Hematopoietic multipotent progenitor cell treated with erythropoietin and hydrocortisone succinate and interleukin-3 and kit ligand, for 17 days (in vitro differentiated cells): ENCODE measurements at places on chromosomes 3 and 15.
A peak's percentile ranks its signal among the peaks of the same experiment; 100 is the strongest.

DNA sequence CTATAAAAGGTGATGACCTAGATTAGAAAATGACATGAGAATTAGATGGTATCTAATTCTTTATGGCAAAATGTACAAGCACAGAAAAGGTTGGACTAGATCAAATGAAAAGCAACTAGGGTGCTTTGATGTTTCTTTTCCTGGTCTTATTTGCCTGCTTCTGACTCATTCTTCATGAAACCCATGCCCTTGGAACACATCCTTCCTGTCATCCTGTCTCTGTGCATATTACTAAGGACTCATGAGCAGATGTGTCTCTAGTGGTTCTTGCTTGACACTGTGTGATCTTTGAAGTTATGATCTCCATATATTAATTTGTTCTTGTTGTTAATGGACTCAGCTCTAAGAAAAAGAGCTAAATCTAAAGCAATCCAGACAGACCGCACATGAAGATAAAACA, 314.0 kb downstream of the ERC2 start:
- no peak for DNase-seq

- no peak for DNase-seq
These were observed 68.2 kb downstream of the RAB11A start for GRCh38 chr15:65937476-65937875.

DNA sequence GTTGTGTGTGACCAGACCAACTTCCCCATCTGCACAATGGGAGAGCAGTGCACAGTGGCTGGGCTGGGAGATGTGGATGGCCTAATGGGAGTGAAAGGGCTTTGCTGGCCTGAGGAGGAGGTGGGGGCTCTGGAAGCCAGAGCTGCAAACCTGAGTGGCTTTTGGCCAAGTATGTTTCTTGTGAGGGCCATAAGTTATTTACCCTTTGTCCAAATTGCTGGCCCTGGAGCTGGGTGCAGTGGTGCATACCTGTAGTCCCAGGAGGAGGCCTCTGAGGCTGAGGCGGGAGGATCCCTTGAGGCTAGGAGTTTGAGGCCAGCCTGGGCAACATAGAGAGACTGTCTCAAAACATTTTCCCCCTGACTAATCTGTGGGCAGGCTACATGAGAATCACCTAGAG, 129.1 kb downstream of the WNT7A start:
- no peak for DNase-seq

DNA sequence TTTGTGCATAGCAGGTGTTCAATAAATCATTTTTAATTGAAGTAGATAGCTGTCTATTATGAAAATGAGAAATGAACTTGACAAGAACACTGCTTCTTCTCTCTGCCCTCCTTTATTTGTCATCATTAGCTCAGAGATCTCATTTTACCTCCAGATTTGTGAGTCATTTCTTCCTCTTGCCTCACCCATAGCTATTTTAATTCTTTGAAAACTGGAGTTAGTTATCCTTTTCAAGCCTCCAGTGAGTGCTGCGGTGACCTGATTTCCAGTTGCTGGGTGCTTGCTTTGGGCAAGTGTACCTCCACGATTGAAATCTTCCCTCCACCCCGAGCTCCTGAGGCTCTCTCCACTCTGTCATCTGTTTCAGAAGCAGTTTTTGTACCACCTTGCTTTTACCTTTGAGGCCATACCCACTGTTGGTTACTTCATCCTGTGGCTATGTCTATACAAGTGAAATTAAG, 114.6 kb downstream of the NFKBIZ start:
- DNase-seq, result no peak

DNA sequence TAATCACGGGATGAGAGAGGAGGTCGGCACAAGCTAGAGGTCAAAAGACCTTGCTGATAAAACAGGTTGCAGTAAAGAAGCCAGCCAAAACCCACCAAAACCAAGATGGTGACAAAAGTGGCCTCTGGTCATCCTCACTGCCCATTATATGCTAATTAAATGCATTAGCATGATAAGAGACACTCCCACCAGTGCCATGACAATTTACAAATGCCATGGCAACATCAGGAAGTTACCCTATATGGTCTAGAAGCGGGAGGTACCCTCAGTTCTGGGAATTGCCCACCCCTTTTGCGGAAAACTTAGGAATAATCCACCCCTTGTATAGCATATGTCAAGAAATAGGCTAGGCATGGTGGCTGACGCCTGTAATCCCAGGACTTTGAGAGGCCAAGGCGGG, 4.3 kb upstream of the ULK4 start:
- no peak for DNase-seq

DNA sequence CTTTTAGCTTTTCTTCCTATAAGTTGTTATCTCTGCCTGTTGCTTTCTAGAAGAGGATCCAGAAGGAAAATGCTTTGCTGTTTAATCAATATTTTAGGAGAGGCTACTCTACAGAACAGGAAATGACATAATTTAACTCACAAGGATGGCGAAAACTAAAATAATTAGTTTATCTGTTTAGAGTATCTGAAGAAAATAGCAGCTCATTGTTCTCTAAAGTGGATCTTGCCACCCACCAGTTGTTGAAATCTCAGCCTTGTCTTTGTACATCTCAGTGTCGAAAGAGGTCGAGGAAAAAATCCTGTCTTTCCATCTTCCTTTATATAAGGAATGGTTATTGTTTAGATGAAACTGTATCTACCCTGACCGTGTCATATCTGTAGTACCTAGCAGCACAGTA, 126.6 kb downstream of the ZNF609 start:
- no peak for DNase-seq

GRCh38 chr3:181712553-181713279, 991 bp downstream of the SOX2 start:
- no peak for DNase-seq

DNA sequence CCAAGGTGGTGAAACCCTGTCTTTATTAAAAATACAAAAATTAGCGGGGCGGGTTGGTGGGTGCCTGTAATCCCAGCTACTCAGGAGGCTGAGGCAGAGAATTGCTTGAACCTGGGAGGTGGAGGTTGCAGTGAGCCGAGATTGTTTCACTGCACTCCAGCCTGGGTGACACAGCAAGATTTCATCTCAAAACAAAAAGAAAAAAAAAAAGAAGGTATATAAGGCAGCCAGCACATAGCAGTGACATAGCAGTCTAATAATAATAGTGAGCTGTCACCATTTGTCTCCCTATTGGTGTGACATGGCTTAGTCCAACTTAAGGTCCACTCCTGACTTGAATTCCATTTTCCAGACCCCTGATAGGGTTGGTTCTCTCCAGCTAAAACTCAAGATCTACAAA, 8.8 kb upstream of the LACTB start:
- no peak for DNase-seq

- no peak for DNase-seq
These were observed 113.2 kb upstream of the FGF7 start for GRCh38 chr15:49309889-49310288.

DNA sequence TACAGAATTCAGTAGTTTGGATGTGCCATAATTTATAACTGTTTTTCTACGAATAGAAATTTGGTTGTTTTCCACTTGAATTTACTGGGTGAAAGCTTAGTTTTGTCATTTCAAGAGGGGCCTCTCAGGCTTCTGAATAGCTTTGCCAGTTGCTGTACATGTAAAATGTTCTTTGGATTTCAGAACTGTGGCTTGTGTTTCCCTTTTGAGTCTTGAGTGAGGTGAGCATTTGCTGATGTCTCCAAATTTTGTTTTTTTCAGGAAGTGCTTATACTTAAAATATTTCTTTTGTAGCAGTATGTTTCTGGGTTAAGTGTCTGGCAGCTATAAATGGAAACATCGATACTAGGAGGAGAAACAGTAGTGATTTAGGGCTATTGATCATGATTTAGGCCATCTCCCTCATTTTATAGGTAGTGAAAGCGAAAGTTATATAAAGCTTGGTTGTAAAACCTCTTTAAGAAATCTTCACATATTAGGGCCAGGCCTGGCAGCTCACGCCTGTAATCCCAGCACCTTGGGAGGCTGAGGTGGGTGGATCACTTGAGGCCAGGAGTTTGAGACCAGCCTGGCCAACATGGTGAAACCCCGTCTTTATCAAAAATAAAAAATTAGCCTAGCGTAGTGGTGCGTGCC, 9.2 kb upstream of the TRAK1 start:
- no peak for DNase-seq

DNA sequence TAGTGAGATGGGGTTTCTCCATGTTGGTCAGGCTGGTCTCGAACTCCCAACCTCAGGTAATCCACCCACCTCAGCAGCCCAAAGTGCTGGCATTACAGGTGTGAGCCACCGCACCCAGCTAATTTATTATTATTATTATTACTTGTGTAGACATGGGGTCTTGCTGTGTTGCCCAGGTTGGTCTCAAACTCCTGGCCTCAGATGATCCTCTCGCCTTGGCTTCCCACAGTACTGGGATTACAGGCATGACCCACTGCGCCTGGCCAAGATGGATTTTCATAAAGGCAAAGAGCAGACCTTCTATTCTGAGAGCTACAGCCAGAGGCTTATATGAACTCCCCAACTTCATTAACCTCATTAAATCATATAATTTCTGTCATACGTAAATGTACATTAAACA, 17.2 kb downstream of the PTPN9 start:
- no peak for DNase-seq

DNA sequence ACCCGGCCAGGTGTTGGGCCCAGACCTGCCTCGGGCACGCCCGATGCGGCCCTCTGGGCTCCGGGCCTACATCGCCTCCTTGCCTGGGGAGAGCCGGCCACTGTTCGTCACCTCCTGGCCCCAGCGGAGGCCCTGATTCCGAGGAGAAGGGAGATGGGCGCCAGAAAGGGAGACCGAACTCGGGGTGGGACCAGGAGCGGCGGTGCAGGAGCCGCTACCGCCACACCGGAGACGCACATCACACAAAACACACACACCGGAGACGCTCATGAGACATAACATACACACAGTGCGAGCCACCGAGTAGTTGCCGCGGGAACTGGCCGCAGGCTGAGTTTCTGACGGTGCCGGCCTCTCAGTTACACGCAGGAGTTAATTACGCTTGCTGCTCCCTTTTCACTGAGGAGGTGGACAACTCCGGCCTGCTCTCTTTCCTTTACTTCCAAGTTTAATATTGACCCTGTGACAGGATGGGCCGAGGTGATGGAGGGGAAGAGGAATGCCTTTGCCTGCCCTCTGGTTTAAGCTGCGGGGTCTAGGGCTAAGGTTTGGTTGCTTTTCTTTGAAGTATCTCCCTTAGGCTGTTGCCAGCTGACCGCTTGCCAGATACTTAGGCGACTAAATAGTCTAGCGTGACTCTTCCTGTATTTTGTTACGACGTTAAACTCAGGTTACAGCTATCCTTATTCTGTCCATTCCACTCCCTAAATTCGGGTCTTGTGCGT, 570 bp downstream of the PCNP start:
- DNase-seq, result peak; percentile 71

- DNase-seq, result no peak
These were observed 6.4 kb downstream of the TEX9 start for GRCh38 chr15:56371495-56372147.

GRCh38 chr3:186598108-186598784, 14.6 kb upstream of the AHSG start:
- DNase-seq, result no peak

DNA sequence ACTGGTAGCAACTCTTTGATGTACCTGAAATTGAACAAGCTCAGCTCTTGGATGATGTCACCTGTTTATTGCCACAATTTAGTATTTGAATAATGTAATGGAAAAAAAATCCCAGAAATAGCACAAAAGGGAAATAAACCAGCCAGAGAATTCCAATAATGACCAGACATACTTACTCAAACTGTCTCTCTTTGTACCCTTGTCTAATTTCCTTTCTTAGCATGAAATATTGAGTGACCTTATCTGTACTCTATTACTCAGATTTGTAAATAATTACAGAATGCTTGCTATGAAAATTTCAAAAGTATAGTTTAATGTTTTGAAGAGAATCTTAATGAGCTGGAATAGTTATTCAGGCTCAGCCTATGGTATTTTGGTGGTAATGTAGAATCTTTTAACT, 555.4 kb upstream of the SGO1 start:
- DNase-seq, result no peak

DNA sequence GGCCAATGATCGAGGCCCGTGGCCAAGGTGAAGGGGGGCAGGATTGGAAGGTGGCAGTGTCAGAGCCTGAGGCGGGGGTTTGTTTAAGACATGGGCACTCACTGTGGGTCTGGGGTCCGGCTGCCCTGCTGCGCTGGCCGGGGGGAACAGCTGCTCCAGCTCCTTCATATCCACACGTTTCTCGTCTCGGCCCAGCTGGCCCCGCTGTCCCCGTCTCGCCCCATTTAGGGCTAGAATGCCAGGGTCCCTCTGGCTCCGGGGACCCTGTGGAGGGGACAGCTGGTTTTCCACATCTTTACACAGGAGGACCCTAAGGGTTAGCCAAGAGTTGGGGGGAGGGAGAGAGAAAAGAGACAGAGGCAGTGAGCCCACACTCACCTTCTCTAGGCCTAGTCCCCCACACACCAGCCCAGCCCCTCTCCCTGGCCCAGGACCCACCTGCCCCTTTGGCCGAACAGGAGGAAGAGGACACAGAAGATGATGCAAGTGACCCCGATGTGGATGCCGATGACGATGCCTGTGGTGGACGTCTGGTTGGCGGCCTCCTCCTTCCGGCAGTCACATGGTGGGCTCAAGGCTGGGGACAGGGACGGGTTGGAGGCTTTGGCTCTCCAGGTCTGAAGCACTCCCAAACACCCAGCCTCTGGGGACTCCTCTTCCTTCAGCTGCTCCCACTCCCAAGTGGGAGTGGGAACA, 25.0 kb downstream of the RNU5B-1 start:
- no peak for DNase-seq

DNA sequence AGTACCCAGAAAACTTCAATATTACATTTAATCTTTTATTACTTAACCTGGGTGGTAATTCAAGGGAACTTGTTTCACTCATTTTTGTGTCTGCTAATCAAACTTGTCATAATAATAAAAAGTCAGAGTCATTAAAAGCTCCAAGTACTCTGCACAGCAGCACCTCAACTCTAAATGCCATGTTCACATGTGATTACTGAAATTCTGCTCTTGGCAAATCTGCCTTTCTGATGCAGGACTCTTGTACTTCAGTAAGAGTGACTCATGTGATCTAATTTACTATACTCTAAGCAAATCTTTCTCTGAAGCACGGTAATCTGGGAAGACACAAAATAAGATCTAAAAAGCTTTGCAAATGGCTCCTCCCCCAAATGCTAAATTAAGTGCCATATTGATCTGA, 6.4 kb downstream of the ROBO1 start:
- no peak for DNase-seq

DNA sequence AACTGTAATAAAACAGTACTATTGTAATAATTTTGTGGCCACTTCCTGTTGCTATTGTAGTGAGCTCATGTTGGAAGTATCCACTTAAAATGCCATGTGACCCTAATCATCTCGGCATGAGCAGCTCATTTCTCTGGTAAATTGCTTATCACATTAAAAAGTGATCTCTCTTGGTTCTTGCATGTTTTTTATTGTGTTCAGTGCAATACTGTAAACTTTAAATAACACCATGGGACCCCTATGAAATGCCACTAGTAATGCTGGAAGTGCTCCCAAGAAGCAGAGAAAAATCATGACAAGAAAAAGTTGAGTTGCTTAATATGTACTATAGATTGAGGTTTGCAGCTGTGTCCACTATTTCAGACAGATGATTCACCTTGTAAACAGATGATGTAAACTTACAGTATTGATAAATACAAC, 45.6 kb downstream of the NMD3 start:
- no peak for DNase-seq

GRCh38 chr3:110646496-110646895, 425.1 kb upstream of the NECTIN3 start:
- DNase-seq, result no peak

- DNase-seq, result no peak
These were observed 614 bp downstream of the CHCHD6 start for GRCh38 chr3:126704494-126705214.
